Panc1 (cell line): ENCODE measurements at places on chromosomes 3 and 15. TPM values are rescaled to one million over a fixed set of nuclear protein-coding genes. Genes with fewer than 3 reads are reported as not detected.

GRCh38 chr3:53254509-53255422 is 1.1 kb downstream of the TKT start:
- no peak for DNase-seq

GRCh38 chr3:132963786-132964185 is 74.4 kb upstream of the TMEM108 start:
- DNase-seq, result no peak

GRCh38 chr15:80292079-80292478 is 40.1 kb upstream of the CTXND1 start:
- no peak for DNase-seq

GRCh38 chr3:153029350-153029749 is 132.7 kb upstream of the RAP2B start:
- no peak for DNase-seq

DNA sequence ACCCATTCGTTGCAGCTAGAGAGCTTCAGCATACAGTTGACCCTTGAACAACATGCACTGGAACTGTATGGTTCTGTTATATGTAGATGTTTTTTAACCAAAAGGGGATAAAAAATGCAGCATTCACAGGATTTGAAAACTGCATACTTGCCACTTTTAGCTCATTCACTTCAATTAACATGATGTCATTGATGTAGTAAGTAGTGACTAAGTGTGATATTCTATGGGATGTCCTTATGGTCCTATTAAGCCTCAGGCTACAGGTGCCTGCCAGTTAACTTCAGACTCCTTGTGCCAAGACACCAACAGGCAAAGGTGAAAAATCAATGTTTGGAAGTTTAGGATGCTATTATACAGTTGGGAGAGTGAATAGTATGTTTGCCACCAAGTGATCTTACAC is 553.6 kb upstream of the NECTIN3 start:
- DNase-seq, result no peak

- no peak for DNase-seq
These were observed 6.9 kb upstream of the RPL35A start for GRCh38 chr3:197942956-197943556.

Gene P2RY13
- not detected for total RNA-seq

Gene LHFPL4
- total RNA-seq, result not detected

DNA sequence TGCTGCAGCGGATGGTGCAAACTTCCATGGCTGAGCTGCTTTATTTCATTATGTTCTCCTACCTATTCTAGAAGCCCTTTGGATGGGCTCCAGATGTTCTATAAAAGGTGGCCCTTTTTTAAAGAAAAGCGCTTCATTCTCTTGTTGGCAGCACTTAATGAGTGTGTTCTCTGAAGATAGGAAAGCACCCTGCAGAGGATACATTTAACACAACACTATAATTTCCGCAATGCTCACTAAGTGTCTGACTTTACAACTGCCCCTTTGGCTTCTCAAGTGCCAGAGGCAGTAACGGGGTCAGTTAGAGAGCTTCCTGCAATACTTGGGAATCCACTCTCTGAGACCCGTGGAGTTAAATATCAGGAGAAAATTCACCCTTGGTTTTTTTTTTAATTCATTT is 88.1 kb downstream of the MDFIC2 start:
- no peak for DNase-seq

DNA sequence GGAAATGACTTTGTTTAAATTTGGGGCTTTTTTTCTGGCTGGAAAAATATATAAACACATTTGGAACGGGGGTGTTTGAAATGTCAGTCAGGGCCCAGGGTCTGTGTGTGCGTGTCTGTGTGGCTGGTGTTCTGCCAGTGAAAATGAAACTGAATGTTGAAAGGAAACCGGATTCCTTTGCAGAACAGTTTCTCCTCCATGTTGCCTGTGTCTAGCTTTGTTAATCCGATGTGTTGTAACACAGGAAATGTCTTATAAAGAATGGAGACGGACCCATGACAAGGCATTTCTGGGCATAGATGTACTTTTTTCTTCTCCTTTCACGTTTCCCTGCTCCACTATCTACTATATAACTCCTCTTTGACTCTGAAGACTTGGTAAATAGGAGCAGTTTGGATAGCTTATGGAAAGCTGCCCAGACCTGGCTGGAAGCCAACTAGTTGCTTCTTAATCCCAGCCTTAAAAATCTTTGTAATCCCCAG is 2.8 kb downstream of the SQOR start:
- DNase-seq, result no peak

Gene TMEM158
- 7.3 TPM for total RNA-seq

GRCh38 chr3:27680517-27681246 is 41.4 kb downstream of the EOMES start:
- no peak for DNase-seq

GRCh38 chr3:141653847-141654246 is 84.3 kb upstream of the RNF7 start:
- DNase-seq, result no peak

GRCh38 chr3:5056111-5056391 is 66.0 kb upstream of the ARL8B start:
- no peak for DNase-seq

- peak; percentile 33 for DNase-seq
These were observed 73.8 kb upstream of the ZBED2 start for GRCh38 chr3:111668888-111669488.

Gene RYR3
- not detected for total RNA-seq
